ENCODE measurements at places on chromosomes 7 and 10.

GRCh38 chr10:104690101-104690500, 49.0 kb downstream of the SORCS3 start:
- no peak for DNase-seq

DNA sequence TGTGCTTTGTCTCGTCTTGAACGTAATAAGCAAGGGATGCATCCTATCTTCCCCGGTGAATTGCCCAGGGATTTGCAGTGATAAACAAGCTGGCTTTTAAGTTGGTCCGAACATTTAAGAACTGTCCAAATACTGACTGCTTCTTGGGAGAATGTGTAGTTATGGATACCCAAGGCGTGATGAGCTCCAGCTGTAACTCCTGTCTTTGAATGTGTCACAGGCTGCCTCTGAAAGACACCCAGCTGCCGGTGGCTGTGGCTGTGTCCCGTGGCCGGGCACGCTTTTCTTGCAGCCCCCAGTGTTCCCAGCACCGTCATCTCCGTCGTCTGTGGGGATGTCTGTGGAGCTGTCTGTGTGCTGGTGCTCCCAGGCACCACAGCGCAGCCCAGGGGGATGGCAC, 118.1 kb downstream of the GLRX3 start:
- DNase-seq = no peak

DNA sequence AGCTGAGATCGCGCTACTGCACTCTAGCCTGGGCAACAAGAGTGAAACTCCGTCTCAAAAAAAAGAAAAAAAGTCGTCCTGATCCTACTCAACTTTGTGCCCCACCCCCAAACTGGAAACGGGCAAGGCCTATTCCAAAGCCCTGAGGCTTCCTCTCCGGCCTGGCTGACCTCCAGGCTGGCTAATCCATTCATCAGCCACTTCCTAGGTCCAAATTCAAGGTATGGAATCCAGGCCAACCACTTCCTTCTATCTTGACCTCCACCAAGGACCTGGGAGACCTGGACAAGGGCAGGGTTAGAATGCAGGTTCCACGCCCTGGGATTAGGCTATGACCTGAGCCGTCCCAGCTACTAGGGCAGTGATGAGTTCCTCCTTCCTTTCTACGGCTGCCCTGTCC, 20.4 kb upstream of the EIF4H start:
- no peak for DNase-seq

DNA sequence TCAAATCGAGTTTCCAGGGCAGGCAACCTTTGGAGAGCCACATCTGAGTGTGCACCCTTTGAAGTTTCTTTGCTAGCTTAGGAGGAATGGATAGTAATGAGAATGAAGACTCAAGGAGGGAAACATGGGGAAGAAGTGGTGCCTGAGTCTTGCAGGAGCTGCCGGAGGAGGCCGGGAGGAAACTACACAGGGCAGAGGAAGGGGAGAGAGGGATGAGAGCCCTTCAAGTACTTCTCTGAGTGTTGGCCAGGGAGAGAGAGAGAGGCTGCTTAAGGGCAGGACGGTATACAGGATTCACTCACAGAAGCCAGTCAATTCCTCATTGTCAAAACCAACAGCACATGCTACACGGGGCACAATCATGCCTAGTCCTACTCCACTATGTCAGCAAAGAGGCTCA, 74.4 kb upstream of the ZNRF2 start:
- no peak for DNase-seq

DNA sequence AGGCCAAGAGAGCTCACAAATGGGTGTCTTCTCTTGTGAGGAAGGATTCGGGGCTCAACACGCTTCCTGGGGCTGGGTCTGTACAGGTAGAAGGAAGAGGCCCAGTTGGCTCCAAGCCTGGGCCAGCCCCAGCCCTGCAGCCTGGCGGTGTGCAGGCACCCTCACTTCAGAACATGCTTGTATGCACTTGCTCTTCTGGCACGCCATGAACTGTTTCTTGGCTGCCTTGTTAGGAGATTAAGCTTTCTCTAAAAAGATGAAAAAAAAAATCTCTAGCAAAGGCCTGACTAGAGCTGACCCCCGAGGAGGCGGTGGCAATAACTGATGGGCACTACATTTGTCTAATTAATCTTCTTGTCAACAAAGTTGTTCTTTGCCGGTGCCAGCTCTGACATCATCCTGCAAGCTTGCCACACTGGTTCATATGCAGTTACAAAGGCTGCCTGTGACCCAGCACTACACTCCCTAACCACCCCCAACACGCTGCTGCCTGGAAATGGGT, 94.7 kb downstream of the WDR11 start:
- no peak for DNase-seq

- DNase-seq = no peak
These were observed 10.1 kb upstream of the PON1 start for GRCh38 chr7:95334447-95334846.

GRCh38 chr10:96789571-96790108, 42.5 kb upstream of the LCOR start:
- peak; percentile 14 for DNase-seq

- DNase-seq = no peak
These were observed 175.7 kb downstream of the PRKCQ start for GRCh38 chr10:6404127-6405072.

DNA sequence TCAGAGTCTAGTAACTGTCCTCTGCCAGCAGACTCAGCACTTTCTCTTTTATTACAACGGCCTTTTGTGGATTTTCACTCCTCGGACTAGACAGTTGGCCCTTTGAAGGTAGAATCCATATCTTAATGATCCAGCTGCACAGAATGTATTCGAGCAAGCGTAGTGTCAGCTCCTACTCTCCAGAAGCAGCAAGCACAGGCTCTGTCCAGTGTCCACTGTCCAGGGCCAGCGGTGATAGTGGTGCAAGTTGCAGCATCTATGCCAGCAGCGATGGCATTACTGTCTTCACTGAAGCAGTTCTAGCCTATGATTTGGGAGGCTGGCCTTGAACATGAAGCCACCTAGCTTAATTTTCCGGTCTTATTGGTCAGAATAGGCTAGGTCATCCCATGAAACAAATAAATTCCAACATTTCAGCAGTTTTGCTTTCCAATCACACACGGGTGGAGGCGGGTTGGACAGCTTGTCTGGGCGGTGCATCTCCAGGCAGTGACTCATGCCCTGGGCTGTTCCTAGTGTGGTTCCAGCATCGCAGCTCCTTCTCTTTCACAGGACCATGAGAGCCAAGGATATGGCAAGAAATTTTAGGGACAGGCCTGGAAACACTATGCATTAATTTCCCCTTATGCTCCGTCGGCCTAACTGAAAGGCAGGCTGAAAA, 108.6 kb upstream of the KCNMA1 start:
- DNase-seq = no peak

- DNase-seq = no peak
These were observed 476.9 kb downstream of the KCNMA1 start for GRCh38 chr10:77160679-77161078.

GRCh38 chr10:124911124-124912067, 30.5 kb upstream of the ZRANB1 start:
- peak; percentile 93 for DNase-seq

- DNase-seq = peak; percentile 50
These were observed 220.5 kb downstream of the CCSER2 start for GRCh38 chr10:84548869-84549268.

DNA sequence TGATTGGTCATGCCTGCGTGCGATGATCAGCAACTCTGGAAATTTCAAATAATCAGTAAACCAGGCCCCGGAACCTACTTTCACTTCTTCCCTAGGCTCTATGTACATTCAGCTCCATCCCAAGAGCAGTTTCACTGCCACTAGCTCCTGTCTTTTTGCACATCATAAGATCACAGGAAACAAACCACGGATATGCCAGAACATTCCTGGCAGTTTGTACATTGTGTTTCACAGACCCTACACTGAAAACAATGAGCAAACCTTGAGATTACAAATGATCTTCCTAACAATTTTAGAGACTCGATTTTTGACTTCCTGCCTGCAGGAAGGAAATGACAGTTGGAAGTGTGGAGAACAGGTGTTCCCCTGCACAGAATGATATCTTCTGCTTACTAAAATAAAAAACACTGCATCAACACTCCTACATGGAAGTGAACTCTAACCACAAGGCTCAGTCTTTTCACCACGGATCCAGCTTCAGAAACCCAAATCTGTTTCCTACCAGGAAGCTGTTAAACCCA, 7.6 kb upstream of the TMEM236 start:
- DNase-seq = peak; percentile 26

DNA sequence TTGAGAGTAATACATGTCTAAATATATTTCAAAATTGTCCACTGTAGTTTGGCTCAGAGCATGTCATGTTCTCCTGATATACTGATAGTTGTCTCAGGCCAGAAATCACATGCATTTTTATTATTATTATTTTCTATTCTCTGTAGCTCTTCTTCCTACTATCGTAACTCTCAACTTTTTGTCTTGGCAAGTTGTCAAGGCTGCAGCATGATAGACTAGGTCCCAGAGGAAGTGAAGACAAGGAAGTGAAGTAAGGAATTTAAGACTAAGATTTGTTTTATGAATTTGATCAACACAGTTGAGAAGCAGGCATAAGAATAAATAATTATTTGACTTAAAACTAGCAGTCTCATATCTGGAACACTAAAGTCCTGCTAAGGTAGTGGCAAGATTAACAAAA, 369.5 kb downstream of the ABCA13 start:
- DNase-seq = no peak

DNA sequence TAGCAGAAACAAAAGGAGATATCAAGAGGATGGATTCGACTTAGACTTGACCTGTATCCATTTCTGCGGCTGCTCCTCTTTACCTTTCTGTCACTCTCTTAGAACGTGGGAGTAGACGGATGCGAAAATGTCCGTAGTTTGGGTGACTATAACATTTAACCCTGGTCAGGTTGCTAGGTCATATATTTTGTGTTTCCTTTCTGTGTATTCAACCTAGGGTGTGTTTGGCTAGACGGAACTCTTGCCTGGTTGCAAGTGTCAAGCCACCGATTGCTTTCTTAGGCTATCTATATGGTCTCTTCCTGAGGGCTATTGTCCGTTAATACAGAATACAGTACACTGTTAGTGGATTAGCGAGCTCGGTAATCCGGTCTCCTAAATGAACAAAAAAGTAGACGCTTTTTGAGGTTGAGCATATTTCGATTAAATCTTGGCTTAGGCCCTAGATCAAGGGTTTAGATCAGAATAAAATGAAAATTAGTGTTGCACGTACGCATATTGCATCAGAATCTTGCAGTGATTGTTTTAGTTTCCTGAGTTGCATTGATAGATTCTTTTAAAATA, 1.2 kb downstream of the PTEN start:
- DNase-seq = peak; percentile 53

DNA sequence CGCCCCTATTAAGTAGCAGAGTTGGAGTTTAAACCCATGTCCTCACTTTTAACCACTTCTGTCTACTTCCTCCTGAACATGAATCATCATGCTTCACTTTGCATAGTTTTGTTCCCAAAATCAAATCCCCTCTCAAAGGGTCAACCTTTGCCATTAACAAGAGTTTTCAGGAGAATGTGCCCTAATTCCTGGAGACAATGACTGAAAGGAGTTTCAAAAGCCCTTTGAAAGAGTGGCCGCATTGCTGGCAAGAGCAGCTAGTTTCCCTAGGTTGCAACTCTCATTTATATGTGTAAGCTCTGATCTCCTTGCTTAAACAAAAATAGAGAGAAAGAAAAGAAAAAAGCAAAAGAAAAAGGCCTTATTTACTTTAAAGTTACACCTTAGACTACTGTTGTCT, 9.2 kb downstream of the LGI1 start:
- DNase-seq = no peak

DNA sequence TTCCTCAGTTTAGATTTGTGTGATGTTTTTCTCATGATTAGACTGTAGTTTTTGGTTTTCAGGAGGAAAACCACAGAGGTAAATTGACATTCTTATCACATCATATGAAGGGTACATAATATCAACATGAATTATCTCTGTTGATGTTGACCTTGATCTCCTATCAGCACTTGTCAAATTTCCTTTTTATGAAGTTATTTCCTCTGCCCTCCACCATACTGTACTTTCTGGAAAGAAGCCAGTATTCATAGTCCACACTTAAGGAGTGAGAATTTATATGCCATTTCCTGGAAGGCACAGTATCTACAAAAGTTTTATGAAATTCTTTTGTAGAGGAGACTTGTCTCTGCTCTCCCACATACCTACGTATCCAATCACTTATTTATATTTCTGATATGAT, 807.2 kb upstream of the MBL2 start:
- DNase-seq = no peak

DNA sequence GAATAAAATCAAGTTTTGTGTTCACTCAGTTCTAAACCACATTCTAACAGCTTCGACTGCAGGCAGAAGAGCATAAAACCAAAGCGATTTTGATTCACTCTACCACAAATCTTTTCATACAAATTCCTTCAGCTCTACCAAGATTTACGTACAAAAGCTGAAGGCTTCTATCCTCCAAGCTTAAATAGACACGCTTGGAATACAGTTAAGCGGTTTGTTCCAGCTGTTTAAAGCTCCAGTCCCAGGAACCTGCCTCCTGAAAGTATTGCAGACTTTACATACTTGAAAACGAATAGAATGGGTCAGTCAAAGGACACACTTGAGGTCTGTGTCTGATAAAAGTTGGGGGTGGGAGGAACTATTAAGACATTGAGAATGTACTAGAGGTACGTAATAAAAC, 102.9 kb downstream of the MPP7 start:
- DNase-seq = no peak

- no peak for DNase-seq
These were observed 141.1 kb upstream of the ITGB1 start for GRCh38 chr10:33098951-33099663.

DNA sequence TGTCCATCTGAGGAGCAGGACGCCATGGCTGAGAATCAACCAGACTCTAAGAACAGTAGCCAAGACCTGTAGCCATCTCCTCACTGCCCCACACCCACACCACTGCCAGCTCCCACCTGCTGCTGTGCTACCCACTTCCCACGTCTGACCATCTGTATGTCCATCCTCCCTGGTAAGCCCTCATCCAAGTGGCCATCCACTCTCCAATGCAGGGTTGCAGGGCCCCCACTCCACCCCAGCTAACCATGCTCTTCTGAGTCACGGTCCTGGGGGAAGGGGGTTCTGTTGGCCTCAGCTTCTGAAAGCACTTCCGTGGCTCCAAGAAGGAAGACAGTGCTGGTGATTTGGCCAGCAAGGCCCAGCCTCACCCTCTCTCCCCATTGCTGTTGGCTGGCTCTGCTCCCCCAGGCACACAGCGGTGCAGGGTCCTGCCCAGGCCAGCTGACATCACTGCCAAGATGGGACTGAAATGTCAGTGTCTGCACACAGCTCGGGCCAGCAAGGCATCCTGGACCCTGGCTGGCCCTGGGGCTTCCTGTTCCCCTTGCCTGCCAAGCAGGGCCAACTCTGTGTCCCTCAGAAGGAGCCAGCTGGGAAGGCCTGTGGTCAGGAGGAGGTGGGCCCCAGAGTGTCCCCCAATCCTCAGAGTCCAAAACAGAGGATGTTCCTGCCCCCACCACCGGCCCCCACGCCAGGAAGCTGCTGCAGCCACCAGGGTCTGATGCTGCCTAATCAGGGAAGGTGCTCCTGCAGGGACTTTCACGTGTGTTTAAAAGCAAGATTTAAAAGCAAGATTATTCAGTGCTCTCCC, 17.5 kb downstream of the RASGEF1A start:
- DNase-seq = no peak

Measured in hematopoietic multipotent progenitor cell treated with erythropoietin and hydrocortisone succinate and interleukin-3 and kit ligand, for 6 days (in vitro differentiated cells).